ENCODE measurements at places on chromosomes 1 and 21.

DNA sequence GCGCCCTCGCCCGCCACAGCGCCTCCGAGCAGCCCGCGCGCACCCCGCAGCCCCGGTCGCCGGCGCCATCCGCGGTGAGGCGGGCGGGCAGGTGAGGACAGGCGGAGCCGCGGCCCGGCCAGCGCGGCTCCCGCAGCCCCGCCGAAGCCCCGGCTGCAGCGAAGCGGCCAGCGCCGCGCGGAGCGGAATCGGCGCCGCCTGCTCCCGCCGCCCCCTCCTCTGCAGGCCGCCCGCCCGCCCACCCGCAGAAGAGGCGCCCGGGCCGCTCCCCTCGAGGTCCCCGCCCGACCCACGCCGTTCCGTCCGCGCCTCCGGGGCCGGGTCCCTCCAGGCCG is 1.3 kb downstream of the PRDM16 start:
- DNase-seq = no peak

- no peak for DNase-seq
Observed at GRCh38 chr1:43074244-43074643, 97.8 kb downstream of the EBNA1BP2 start.

DNA sequence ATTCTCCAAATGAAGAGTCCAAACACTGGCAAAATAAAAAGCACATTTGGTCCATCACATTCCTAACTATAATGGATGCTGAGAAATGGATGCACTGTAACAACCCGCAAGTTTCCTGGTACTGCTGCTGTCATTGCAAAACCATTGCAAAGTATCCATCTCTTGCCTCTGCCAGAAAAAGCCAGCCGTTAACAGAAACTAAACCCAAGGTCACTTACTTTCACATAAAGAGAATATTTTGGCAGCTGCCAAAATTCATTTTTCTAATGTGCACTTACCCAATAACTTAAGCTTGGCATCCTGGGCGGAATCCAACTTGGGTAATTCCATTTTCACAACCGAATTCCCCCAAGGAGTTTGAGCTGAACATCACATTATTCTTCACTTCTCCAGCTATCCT is 77.0 kb upstream of the LRRC8D start:
- DNase-seq = no peak

DNA sequence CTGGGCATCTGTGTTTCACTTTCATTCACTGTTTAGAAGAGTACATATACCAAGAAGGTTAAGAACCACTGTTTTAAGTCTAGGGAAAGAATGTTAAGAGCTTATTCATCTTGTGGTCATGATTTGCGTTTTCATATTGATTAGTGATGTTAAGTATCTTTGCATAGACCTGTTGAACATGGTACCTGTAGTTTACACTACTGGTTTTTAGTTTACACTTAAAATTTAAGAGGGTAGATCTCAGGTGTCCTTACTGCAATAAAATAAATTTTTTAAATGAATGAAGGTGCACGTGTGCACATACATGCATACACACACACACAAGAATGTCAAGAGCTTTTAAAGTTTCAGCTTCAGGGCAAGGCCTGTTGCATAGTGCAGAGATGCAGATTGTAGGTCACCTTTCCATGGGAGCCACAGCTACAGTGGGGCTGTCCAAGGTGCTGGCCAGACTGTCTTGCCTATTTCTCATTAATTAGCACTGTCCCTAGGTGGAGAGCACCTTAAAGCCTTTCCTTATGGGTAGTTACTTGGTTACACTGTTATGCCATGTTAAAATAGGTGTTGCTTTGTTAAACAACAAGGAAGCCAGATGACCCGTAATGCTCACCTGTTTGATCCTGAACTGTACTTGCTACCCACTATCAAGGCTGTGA is 543.0 kb upstream of the DAB1 start:
- DNase-seq = no peak

- DNase-seq = no peak
Observed at GRCh38 chr1:94205639-94206038, 31.7 kb downstream of the ARHGAP29 start.

DNA sequence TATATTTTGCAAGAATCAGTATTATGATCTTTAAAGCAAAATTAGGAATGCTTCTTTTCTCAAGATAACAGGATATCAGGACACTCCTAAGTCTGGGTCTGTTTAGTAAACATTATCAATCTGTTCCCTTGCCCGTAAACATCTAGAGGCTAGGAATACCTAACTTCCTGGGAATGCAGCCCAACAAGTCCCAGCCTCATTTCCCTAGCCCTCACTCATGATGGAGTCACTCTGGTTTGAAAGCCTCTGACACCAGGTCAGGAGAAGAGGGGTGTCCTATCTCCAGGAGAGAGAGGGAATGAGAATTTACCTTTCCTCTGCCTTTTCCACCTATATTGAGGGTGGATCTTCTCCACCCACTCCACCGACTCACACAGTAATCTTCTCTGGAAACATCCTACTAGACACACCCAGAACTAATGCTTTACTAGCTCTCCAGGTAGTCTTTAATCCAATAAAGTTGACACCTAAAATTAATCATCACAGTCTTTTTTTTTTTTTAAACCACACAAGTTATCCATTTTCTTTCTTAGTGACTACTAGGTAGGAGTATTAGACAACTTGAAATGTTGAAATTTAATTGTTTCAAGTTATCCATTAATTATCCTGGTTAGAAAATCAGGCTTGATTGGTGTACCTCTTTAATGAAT is 659.3 kb downstream of the USP25 start:
- DNase-seq = no peak

- DNase-seq = no peak
Observed at GRCh38 chr1:104884939-104885338, 1135.2 kb downstream of the AMY1C start.

DNA sequence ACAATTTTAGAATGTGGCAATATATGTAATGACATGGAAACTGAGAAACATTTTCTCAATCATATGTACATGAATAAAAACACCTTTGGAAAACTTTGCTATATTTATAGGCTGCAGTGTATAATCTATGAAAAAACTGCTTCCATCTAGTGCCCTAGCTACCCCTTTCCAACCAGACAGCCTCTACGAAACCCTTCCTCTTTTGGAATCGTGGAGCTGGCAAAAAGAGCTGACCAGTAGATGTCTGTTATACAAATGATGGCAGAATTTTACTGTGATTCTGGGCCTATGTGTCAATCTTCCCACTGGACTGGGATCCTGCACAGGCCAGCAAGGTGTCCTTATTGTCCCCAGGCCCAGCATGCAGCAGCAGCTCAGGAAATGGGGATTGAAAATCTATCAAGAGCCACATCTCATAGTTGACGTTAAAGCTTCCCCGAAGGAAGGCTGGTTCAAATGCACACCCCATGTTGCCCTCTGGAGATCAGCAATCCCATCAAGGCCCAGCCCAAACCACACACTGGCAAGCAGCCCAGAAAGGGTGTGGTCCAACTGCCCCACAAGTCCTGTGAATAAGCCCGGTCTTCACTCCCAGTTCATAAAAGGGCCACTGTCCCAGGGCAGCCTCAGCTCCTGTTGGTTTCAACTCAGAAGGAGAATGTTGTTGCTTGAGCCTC is 8.8 kb upstream of the FAM20B start:
- peak; percentile 97 for DNase-seq

DNA sequence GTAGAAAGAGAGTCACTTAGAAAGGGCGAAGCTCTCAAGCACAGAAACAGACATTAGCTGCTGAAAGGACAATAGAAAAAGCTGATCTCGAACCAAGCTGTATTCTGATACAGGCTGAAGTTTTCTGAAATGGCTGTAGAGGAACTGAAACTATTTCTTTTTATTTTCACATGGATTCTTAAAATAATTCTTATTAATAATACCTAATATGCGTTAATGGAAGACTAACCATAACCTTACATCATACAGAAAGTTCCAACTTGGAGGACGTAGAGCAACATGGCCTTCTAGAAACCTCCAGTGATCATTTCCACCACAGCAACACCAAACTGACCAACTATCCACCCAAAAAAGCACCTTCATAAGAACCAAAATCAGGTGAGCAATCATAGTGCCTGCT is 52.8 kb upstream of the ACADM start:
- DNase-seq = no peak

- no peak for DNase-seq
Observed at GRCh38 chr1:208256556-208256955, 12.4 kb upstream of the PLXNA2 start.

- DNase-seq = peak; percentile 88
Observed at GRCh38 chr21:28745131-28746016, 247.3 kb downstream of the LTN1 start.

GRCh38 chr1:59124166-59124565 is 172.7 kb upstream of the FGGY start:
- DNase-seq = no peak

DNA sequence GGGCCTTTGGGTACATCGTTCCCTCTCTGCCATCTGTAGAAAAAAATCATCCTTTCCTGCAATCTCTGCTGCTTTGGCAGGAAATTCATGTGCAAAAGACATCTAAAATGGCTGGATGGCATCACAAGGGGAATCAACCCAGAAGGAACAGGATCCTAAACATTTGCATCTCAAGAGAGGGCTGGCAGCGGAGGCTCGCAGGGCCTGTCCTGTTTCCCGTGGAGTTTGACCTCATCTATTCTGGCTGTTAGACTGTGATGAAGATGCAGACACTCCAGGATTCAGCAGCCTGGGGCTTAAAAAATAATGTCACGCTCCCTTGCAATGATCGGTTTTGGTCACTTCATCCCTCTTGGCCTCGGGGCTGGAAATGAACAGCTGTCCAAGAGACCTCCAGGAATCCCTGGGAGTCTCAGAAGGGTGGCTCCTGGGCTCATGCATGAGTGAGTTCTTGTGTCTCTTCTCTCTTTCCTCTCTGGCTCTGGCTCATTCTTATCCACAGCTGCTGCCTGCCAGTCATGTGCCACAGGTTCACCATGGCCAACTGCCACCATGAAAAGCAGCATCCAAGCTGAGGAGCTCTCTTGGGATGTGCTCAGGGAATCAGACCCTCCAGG is 16.1 kb upstream of the PCP4 start:
- no peak for DNase-seq

DNA sequence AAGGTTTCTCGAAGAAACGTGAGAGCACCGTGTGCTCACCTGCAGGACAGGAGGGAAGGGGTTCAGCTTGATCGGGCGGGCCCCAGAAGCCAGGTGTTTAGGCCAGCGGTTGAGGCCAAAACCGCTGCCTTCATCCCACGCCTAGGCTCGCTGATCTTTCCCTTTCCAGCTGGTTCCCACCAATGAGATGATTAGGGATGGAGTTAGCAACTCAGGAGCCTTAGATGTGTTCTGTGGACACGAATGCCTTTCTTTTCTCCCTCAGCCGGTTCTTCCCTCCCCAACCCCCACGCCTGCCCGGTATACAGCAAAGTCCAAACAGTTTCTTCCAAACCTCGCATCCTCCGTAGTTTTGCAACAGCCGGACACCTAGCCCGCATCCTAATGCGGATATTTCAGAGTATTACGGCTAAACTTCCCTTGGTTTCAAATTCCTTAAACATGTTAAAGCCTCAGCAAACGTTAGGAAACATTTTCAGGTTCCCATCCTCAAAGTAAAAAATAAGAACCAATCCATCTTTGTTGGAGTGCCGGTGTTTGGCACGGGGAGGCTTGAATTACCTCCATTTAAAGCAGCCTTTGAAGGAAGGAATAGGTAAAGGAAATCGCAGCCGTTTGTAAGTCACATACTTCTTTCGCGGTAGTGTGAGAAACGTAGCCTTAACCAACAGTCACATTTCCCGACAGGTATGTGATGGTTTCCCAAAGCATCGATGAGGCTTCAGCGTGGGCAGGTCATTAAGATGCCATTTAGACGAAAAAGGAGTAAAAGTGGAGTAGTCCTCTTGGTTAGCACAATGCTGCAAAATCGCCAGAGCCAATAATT is 1.1 kb downstream of the LRRC8C start:
- DNase-seq = no peak

- no peak for DNase-seq
Observed at GRCh38 chr1:6041432-6042062, 4.1 kb upstream of the KCNAB2 start.

DNA sequence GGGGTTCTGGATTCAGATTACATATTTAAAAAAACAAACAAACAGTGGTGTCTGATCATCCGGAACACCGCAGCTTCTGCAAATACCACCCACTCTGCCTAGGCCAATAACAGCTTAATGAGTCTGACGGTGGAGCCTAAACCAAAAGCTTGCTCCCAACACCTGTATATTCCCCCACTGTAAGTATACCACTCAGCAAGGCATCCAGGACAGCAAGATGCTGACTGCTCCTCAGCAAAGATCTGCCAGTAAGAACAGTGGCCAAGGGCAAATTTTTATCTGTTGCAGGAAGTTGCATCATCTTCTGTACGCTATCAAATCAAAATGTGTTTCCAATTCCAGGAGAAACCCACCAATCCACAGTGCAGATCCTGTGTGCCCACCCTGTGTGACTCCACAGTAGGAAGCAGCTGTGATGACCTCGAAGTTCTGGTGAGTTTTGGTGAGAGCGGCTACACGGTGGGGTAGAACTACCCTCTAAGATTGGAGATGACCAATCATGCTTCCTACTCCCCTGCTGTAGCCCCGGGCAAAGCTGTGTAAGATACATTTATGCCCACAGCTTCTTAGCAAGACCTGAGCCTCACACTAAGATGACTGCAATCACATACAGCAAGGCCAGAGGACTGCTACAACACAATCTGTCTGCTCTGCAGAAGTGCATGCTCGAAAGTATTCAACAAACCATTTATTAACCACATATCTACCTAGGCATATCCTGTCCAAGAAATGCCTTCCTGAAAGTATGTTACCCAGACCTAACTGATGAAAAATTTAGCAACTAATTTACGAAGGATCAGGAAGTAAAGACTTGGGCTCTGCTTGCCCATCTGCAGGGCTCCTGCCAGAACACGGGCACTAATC is 30.5 kb downstream of the SIPA1L2 start:
- DNase-seq = peak; percentile 22

GRCh38 chr1:17883662-17884395 is 128.7 kb downstream of the ACTL8 start:
- DNase-seq = no peak

DNA sequence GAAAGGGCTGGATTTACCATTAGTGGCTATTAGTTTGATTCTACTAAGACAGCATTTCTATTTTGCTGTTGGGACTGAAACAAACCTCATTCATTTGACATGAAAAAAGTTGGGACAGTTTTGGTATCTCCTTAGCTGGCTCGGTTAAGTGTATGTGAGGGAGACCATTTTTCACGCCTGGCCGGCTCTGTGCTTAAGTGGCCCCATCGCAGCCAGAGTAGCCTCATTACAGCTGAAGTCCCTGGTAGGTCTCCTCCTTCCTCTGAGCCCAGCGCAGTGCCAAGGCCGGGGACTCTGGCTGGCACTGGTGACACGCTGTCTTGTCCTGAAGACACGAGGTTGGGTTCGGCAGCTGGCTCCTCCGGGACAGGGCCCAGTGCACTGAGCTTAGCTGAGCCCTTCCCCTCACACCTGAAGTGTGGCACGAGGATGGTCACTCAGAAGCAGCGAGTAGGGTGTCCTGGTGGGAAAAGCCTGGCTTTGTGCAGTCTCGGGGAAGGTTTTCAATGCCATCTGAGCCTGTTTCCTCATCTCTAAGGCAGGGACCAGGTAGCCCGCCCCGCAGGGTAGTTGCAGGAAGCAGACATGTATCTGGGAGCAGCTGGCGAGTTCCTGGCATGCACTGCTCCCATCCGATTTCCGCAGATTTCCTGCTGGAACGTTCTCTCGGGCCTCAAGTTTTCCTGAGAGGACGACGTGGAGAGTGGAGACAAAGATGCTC is 196.5 kb downstream of the DYRK1A start:
- no peak for DNase-seq

- DNase-seq = no peak
Observed at GRCh38 chr1:90291431-90292216, 296.7 kb downstream of the ZNF326 start.

GRCh38 chr1:186214791-186215190 is 160.3 kb downstream of the TPR start:
- no peak for DNase-seq

- DNase-seq = no peak
Observed at GRCh38 chr1:73310797-73311381, 887.1 kb downstream of the LRRIQ3 start.
